DMS 273 treated with DMSO at 0.1 percent for 48 hours (cell line): ENCODE measurements at places on chromosomes 1 and 21.

- no peak for DNase-seq
Measured at GRCh38 chr1:113983391-113983790, 4.1 kb downstream of the OLFML3 start.

GRCh38 chr1:27602462-27603308 lies 1.3 kb downstream of the AHDC1 start:
- no peak for DNase-seq

- no peak for DNase-seq
Measured at GRCh38 chr1:6171548-6172124, 8.5 kb downstream of the CHD5 start.

DNA sequence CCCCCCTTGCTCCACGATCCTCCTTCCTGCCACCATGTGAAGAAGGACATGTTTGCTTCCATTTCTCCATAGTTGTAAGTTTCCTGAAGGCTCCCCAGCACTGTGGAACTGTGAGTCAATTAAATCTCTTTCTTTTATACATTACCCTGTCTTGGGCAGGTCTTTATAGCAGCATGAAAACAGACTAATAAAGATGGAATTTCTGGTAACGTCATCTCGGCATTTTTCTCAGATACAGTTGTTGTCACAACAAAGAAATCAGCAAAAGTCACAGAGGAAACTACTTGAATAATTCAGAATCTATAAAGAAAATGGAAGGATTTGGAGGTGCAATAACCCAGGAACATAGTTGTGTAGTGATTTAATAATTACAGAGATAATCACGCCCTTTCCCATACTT lies 4.4 kb downstream of the APCS start:
- DNase-seq = no peak

- no peak for DNase-seq
Measured at GRCh38 chr1:92822879-92823278, 9.0 kb upstream of the RPL5 start.

- DNase-seq = no peak
Measured at GRCh38 chr1:37438037-37438868, 36.1 kb upstream of the ZC3H12A start.

- DNase-seq = no peak
Measured at GRCh38 chr1:234111458-234112142, 207.1 kb downstream of the SLC35F3 start.

DNA sequence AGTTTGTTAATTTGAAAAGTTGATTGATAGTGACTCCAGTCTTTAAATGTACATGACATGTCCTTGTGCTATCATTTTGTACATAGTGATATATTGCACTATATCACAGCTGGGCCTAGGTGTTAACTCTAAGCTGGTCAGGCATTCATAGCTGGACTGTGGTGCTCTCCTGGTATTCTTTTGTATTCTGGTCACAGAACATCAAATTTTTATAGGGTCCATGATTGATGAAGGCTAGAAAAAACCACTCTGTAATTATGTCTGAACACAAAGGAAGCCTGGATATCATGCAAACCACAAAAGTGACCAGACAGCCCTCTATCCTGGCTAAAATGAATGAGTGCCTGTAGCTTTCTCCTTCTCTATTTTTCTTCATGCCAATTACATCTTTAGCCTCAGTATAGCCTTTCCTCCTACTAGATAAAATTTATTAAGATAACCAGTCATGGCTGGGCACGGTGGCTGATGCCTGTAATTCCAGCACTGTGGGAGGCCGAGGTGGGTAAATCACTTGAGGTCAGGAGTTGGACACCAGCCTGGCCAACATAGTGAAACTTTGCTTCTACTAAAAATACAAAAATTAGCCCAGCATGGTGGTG lies 134.9 kb upstream of the B3GALT2 start:
- DNase-seq = no peak

DNA sequence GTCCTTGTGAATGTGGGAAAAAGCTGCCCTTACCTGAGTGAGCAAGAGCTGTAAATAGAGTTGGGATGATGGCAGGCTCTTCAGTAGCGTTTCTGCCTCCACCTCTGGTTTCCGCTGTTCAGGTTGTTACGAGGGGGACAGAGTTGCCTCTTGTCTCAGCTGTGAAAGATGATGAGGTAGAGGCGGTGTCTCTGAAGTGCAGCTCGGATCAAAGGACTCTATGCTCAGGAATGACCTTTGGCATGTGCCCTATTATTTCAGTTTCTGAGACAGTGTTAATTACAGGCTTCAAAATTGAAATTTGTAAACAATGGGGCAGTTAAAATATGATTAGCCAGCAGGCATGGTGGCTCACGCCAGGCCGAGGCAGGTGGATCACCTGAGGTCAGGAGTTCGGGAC lies 70.3 kb downstream of the VPS26C start:
- DNase-seq = no peak

DNA sequence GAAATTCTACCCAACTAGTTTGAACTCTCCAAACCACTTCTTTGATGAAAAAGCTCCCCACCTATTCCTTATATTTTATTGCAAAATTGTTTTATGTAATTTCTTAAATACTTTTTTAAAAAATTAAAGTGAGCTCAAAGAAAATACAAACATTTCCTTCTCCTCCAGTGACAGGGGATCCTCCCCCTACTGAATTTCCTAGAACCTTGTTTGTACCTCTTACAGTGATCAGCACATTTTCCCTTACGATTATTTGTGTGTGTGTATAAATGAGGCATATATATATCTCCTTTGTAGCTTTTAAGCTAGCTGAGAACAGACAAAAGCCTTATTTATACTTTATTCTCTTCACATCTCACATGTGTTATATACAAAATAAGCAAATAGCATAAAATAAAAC lies 44.4 kb downstream of the VAV3 start:
- DNase-seq = no peak

GRCh38 chr21:20603236-20603635 lies 395.0 kb upstream of the NCAM2 start:
- no peak for DNase-seq

DNA sequence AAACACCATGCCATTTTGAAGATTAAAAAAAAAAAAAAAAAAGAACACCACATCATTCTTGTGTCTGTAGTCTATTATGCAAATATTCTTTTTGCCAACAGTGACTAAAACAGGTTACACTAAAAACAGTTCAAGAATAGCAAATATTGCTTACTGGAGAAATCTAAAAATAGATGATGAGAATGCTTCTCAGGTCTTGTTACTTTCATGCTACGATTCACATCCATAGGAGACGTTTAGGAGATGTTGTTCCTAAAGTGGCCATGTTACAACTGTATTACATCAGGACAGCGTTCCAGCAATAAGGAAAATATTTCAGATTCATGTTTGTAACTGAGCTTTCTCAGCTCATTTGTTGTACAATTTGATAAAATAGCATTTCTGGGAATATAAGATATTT lies 32.3 kb downstream of the RAB3GAP2 start:
- no peak for DNase-seq

DNA sequence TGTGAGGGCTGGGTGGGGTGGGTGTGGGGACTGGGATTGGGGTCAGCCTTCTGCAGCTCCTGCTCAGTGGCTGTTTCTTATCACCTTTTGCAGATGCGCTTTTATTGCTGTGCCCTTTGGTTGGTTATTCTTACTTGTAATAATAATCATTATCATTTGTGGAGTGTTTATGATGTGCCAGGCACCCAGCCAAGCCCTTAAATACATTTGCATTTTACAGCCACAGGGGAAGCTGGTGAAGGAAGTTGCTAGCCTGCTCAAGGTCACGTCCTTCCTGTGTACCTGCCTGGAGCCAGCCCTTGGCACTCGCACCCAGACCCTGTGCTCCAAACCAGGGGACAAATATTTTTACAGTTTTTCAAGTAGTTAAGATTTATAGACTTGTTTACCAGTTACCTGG lies 144.0 kb downstream of the PGBD5 start:
- no peak for DNase-seq

- DNase-seq = no peak
Measured at GRCh38 chr1:106986603-106987002, 69.9 kb upstream of the PRMT6 start.

DNA sequence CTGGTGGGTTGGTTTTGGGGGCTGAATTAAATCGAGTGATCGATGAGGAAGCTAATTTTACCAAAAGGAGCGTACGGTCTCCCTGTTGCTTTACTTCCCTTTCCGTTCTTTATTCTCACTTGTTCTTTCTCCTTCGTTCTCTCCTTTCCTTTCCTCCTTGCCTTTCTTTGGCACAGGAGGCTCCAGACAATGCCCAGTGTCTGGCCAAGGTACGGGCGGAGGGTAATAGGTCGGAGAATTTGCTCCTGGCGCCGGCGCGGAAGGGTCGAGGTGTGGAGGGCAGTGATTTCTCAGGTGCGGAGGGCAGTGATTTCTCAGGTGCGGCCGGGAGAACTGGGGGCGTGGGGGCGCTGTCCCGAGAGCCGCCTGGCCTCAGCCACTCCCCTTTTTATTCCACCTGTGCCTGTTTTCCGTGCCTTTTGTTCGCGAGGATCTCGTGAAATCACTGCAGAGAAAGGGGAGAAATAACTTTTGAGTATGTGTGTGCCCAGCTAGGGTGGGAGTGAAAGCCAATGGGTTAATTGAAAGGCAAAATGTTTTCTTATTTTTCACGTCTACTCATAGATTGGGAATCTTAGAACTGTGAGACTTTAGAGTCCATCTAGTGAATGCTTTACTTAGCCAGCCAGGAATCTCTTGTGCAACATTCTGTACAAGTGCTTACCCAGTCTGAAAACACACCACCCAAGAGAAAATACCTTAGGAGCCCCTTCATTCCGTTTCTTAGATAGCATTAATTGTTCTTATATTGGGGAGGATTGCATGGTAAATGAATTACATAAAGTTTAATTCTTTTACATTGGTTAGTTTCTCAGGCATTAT lies 1.3 kb downstream of the FNBP1L start:
- no peak for DNase-seq
